A673 (cell line): ENCODE measurements at places on chromosomes 4 and X.

DNA sequence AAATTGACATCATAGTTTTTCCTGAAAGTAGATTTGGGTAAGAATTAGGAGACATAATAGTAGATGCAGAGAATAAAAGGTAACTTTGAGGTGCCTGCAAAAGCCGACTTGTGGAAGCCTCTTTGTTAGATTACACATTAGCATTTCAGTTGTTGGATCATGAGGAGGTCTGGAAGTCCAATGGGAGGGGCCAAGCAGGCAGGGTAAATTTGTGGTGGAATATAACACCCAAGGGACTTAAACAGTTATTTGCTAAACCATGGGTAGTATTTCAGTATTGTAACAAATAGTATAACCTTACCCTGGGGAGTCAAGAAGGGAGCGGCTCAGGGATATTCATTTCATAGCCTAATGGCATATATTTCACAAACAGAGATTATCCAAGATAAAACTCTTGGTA is 810.7 kb upstream of the AMOT start:
- peaks cover 18% of the 10 kb centered on the region for H3K27me3 ChIP-seq
- no peaks in the 10 kb centered on the region for H3K4me1 ChIP-seq
- no peaks in the 10 kb centered on the region for H3K36me3 ChIP-seq
- no peak overlapping the region for H3K27ac ChIP-seq
- no peak for DNase-seq

DNA sequence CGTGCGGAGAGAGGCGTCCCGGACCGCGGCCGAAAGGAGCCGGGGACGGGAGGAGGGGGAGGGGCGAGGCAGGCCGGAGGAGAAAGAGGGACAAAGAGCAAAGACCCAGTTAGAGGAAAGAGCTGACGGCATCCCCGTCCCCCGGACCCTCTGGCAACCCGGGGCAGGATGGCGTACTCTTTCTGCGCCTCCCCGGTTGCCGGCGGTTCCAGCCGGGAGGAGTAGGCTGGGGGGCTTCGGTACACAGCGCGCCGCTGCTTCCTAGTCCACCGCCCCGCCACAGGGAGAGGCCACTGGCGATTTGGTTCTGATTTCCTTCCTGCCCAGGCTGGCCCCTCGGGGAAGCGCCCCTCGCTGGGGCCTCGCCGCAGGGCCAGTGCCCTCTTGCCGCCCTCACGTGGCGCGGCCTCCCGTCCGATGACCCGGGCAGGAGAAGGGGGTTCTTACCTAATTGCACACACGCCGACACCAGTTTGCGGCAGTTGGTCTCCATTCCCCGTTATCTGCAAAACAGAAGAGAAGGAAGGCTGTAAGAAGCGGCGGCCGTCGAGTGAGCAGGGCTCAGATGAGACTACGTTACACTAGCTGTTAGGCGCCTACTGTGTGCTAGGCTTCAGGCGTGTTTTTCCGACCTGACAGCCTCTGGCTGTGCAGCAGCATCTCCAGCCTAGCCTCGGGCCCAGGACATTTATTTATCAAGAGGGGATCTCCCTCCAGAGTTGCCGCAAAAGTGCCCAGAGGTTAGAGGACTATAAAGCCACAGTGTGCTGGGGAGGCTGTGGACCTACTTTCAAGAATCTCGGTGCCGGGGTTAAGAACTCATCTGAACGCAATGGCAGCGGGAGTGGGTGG is 9.9 kb upstream of the PITX2 start:
- no peaks in the 10 kb centered on the region for H3K4me1 ChIP-seq
- peaks cover 4% of the 10 kb centered on the region for H3K27me3 ChIP-seq
- peak overlapping the region; percentile 40 for H3K4me3 ChIP-seq
- H3K27ac ChIP-seq: no peak overlapping the region
- no peaks in the 10 kb centered on the region for H3K36me3 ChIP-seq
- no peak for DNase-seq

DNA sequence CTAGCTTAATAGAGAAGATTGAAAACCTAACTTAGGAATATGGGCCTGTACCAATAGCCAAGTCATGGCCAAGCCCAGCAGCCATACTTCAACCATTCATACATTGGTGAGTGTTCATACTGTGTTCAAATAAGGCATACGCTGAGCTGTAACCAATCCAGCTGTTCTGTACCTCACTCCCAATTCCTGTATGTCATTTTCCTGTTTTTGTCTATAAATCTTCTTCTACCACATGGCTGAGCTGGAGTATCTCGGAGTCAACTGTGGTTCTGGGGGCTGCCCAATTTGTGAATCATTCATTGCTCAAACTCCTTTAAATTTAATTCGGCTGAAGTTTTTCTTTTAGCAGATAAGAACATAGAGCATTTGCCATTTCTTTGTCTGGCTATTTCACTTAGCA is 195.3 kb upstream of the ANKRD50 start:
- peaks cover 13% of the 10 kb centered on the region for H3K4me1 ChIP-seq
- H3K27me3 ChIP-seq: no peaks in the 10 kb centered on the region
- no peak overlapping the region for H3K4me3 ChIP-seq
- H3K36me3 ChIP-seq: no peaks in the 10 kb centered on the region

DNA sequence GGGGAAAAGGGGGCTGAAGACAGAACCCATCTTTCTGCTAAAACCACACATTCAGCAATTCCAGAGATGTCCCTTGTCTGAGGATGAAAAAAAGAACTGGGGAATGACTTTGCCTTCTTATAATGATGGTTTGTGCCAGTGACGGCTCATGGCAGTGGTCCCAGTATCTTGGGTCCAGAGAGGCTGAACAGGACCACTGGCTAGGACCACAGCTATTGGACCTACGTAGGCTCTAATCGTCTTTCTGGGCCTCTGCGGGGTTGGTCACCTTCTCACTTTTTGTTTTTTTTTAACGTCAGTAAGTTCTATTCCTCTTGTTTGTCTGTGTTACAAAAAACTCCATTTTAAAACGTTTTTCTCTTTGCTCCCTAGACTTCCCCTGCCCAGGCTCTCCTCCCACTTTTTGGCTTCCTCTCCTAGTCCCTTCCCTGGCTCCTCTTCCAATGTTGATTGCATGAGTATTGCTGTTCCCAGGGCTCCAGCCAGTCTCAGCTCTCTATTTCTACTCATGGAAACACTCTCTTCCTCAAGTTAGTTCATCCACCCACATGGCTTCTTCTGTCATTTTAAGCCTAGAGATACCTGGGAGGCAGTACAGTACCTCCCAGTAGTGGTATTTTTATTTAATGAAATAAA is 52.6 kb upstream of the STX18 start:
- peaks cover 4% of the 10 kb centered on the region for H3K4me1 ChIP-seq
- H3K36me3 ChIP-seq: no peaks in the 10 kb centered on the region
- H3K27ac ChIP-seq: no peak overlapping the region
- no peaks in the 10 kb centered on the region for H3K27me3 ChIP-seq
- DNase-seq: no peak

DNA sequence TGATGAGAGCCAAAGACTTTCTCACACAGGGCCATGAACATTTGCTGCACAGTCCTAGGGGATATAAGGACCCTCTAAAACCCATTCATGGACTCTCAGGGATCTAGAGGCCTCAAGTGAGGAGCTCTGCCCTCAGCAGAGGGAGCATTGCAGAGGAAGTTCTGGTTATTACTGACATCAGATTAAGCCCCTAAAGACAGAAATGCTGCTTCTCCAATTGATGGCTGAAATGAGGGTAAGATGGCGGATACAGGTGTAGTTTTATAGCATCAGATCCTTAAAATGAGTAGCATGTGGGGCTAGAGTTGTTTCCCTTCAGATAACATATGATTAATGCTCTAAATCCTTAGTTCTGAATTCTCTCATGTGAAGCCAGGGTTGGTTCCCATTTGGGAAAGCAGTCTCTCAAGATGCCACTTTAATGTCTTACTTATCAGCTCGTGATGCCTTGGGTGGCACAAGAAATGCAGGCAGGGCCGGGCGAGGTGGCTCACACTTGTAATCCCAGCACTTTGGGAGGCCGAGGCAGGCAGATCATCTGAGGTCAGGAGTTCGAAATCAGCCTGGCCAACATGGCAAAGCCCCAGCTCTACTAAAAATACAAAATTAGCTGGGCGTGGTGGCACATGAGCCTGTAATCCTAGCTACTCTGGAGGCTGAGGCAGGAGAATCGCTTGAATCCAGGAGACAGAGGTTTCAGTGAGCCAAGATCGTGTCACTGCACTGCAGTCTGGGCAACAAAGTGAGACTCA is 7.9 kb downstream of the RHOH start:
- H3K36me3 ChIP-seq: peaks cover 16% of the 10 kb centered on the region
- no peaks in the 10 kb centered on the region for H3K27me3 ChIP-seq
- peak overlapping the region; percentile 28 for H3K4me3 ChIP-seq
- H3K27ac ChIP-seq: peak overlapping the region; percentile 88
- peaks cover 76% of the 10 kb centered on the region for H3K4me1 ChIP-seq

GRCh38 chr4:86338989-86339388 is 20.9 kb downstream of the MAPK10 start:
- no peaks in the 10 kb centered on the region for H3K36me3 ChIP-seq
- H3K4me1 ChIP-seq: no peaks in the 10 kb centered on the region
- no peak for DNase-seq
- no peak overlapping the region for H3K4me3 ChIP-seq
- H3K27me3 ChIP-seq: no peaks in the 10 kb centered on the region

GRCh38 chr4:20839957-20840356 is 139.7 kb downstream of the PACRGL start:
- peaks cover 8% of the 10 kb centered on the region for H3K4me1 ChIP-seq
- DNase-seq: peak; percentile 87
- no peak overlapping the region for H3K27ac ChIP-seq

GRCh38 chrX:68571610-68572311 is 72.9 kb downstream of the YIPF6 start:
- no peaks in the 10 kb centered on the region for H3K27me3 ChIP-seq
- peak; percentile 5 for DNase-seq
- no peaks in the 10 kb centered on the region for H3K36me3 ChIP-seq
- no peak overlapping the region for H3K27ac ChIP-seq
- H3K4me3 ChIP-seq: no peak overlapping the region
- H3K4me1 ChIP-seq: no peaks in the 10 kb centered on the region

- H3K4me1 ChIP-seq: peaks cover 11% of the 10 kb centered on the region
- no peak overlapping the region for H3K4me3 ChIP-seq
- H3K36me3 ChIP-seq: peaks cover 29% of the 10 kb centered on the region
- no peaks in the 10 kb centered on the region for H3K27me3 ChIP-seq
- no peak for DNase-seq
- no peak overlapping the region for H3K27ac ChIP-seq
Measured at GRCh38 chr4:185189606-185190305, 14.0 kb downstream of the CFAP97 start.

GRCh38 chr4:87567191-87567590 is 38.0 kb upstream of the SPARCL1 start:
- no peak for DNase-seq
- no peaks in the 10 kb centered on the region for H3K4me1 ChIP-seq
- H3K27me3 ChIP-seq: no peaks in the 10 kb centered on the region

GRCh38 chrX:18170910-18171309 is 49.8 kb downstream of the BEND2 start:
- H3K4me3 ChIP-seq: no peak overlapping the region
- H3K36me3 ChIP-seq: no peaks in the 10 kb centered on the region
- no peaks in the 10 kb centered on the region for H3K27me3 ChIP-seq
- no peak overlapping the region for H3K27ac ChIP-seq
- no peaks in the 10 kb centered on the region for H3K4me1 ChIP-seq
- DNase-seq: no peak

DNA sequence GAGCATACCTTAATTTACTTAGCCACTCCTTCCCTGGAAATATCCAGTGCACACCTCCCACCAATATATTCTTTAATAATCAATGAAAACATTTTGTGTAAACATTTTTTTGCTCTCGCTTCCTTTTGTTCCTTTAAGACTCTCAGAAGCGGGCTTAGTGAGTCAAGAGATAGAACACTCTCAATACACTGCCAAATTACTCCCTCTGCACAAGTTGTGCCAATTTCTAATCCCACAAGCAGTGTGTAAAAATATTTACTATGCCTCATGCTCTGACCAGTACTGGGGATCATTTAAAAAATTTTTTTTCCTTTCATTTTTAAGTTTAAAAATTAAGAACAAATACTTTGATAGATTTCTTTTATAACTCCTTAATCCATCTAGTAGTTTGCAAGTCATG is 5.1 kb downstream of the MORF4L2 start:
- no peaks in the 10 kb centered on the region for H3K27me3 ChIP-seq
- peaks cover 6% of the 10 kb centered on the region for H3K4me1 ChIP-seq
- peaks cover 85% of the 10 kb centered on the region for H3K36me3 ChIP-seq
- no peak for DNase-seq
- no peak overlapping the region for H3K27ac ChIP-seq

- no peak overlapping the region for H3K27ac ChIP-seq
- no peaks in the 10 kb centered on the region for H3K27me3 ChIP-seq
- no peak for DNase-seq
- no peaks in the 10 kb centered on the region for H3K4me1 ChIP-seq
- H3K36me3 ChIP-seq: no peaks in the 10 kb centered on the region
Measured at GRCh38 chrX:68677998-68678397, 30.5 kb downstream of the STARD8 start.

DNA sequence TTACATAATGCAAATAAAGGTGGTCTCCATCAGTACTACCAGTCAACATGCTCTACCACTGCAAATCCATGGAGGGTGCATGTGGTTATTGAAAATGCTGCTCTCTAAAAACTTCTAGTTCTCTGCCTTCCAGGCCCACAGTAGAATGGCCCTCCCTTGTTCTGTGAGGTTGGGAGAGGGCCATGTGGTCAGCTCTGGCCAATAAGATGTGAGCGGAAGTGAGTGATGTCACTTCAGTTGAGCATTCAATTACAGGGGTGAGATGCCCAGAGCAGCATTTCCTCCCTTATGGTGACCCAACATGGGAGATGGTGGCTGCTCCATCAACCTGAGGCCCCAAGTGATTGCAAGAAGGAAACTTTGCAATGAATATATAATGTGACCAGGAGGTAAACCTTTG is 148.8 kb downstream of the CPEB2 start:
- no peaks in the 10 kb centered on the region for H3K27me3 ChIP-seq
- no peak for DNase-seq
- H3K36me3 ChIP-seq: no peaks in the 10 kb centered on the region
- no peak overlapping the region for H3K4me3 ChIP-seq
- no peak overlapping the region for H3K27ac ChIP-seq
- H3K4me1 ChIP-seq: peaks cover 20% of the 10 kb centered on the region

DNA sequence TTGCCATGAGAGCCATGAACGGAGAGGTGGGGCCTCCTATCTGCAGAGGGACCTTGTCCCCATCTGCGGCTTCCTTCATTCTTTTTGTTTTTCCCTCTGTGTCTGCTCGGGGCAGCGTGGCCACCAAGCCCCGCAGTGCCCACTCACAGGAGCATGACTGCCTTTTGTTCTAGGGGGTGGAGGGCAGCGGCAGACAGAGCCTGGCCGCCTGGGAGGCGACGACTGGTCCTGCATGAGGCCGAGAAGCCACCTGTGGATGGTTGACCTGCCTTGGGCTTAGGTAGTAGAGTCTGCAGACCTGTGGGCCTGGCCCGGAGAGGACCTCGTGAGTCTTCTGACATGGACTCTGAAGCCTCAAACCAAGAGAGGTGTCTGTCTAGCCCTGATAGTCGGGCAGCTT is 1.4 kb downstream of the RBM3 start:
- DNase-seq: no peak
- H3K36me3 ChIP-seq: peaks cover 40% of the 10 kb centered on the region
- peak overlapping the region; percentile 99 for H3K27ac ChIP-seq
- peak overlapping the region; percentile 71 for H3K4me3 ChIP-seq
